ENCODE measurements at places on chromosomes 7 and 10.

DNA sequence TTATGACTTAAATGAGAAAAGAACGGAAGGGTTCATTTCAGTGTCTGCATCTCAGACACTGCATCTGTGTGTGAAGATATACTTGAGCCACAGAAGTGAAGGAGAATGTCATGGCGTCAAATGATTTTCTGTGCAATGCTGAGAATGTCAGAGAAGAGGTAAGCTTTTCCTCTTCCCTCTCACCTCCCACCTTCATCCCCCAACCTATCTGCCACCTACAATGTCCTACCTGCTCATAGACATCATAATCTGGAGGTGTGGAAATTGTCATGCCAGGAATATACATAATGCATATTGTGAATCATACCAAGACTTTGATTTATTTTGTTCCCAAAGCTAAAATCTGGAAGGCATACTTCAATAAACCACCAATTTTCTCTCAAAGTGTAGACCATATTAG lies 53.7 kb downstream of the CTTNBP2 start:
- DNase-seq: no peak

GRCh38 chr7:121419201-121420148 lies 23.4 kb upstream of the FAM3C start:
- DNase-seq: no peak

DNA sequence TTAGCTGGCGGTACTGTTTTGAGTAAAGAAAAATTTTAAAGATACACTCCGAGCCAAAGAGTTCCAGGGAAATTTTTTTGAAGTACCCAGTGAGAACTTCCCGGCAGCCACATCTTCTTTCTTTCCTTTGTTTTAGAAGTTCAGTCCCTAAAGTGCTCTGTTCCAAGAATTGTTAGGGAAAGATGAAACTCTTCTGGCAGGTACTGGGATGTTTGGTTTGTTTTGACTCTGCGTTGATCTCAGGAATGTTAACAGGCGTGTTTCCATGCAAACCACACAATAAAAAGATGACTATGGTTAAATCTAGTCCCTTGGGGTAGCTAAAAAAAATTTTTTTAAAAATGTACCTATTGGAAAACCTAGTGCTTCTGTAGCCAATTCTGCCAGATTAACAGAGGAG lies 224.7 kb upstream of the PHYHIPL start:
- no peak for DNase-seq

- no peak for DNase-seq
These were observed 23.3 kb upstream of the PAPSS2 start for GRCh38 chr10:87636313-87636915.

All from type B pancreatic cell (in vitro differentiated cells).